ENCODE measurements at places on chromosomes 7 and 10. TPM values are rescaled to one million over a fixed set of nuclear protein-coding genes. Genes with fewer than 3 reads are reported as not detected.

Gene TSPAN15
- polyA plus RNA-seq: 2.8 TPM

Gene UTF1
- not detected for polyA plus RNA-seq

Gene STAG3
- polyA plus RNA-seq: 0.82 TPM

Gene POU6F2
- not detected for polyA plus RNA-seq

Gene NPC1L1
- not detected for polyA plus RNA-seq

Gene FAM25C
- not detected for polyA plus RNA-seq

Gene ITIH5
- not detected for polyA plus RNA-seq

Gene BUD31
- polyA plus RNA-seq: 251 TPM

Gene CLRN3
- polyA plus RNA-seq: not detected

Gene RHOBTB1
- not detected for polyA plus RNA-seq

Gene HECW1
- polyA plus RNA-seq: not detected

Measured in CD4-positive, CD25-positive, alpha-beta regulatory T cell (primary cell).